ENCODE measurements at places on chromosomes 3 and 15.

DNA sequence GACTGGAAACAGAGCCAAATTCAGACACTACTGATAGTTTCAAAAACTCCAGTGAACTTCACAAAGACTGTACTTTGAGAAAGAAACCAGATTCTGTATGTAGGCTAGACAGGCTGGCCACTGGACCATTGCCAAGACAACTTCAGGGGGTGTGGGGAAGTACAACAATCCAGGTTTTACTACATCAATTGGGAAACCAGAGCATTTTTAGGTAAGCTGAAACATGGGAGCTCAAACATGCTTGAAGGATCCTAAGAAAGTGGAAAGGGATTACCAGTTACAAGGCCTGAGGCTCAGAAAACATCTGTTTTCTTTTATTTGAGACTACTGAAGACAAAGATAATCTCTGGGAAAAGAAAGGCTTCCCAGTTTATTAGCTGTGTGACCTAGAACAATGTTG lies 26.9 kb upstream of the ZNF280D start:
- no peak for DNase-seq

- DNase-seq, result no peak
Measured at GRCh38 chr15:98914626-98915025, 93.0 kb downstream of the PGPEP1L start.

- DNase-seq, result no peak
Measured at GRCh38 chr3:125316246-125316645, 58.9 kb downstream of the ZNF148 start.

- DNase-seq, result no peak
Measured at GRCh38 chr15:40925495-40925862, 3.7 kb upstream of the DLL4 start.

GRCh38 chr3:77150759-77151158 lies 110.9 kb downstream of the ROBO2 start:
- no peak for DNase-seq

GRCh38 chr3:40414270-40414669 lies 27.3 kb downstream of the ENTPD3 start:
- DNase-seq, result no peak

DNA sequence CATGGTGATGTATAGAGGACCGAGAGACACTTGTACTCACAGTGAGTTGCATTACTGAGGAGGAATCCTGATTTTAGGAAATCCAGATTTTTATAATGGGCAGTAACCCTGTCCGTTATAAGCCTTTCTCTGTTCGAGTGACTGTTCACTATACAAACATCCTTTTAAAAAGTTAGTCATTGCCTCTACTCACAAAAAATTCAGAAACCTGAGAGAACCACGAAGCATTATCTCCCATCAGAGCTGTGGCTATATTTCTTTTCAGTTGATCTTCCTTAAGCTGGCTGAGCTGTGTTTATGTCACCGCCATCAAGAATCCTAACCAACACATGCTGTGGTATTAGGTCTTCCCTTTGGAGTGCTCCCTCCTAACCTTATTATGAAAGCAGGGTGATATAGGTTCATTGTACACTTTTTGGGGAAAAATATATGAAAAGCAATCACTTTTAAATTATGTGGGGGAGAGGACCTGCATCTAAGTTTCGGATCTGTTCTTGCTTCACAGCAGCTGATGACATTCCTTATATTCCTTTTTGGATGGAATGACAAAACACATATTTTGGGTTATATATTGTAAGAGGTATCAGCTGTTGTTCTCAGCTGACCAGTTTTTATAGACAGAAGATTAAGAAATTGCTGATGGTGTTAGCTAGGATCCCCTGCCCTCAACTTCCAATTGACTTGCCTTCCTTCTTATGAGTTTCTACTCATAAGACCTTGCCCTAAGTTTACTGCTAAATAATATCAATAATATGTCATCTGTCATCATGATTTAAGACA lies 465.9 kb upstream of the RASGRP1 start:
- DNase-seq, result no peak

- no peak for DNase-seq
Measured at GRCh38 chr15:60343221-60343970, 54.4 kb downstream of the ANXA2 start.

DNA sequence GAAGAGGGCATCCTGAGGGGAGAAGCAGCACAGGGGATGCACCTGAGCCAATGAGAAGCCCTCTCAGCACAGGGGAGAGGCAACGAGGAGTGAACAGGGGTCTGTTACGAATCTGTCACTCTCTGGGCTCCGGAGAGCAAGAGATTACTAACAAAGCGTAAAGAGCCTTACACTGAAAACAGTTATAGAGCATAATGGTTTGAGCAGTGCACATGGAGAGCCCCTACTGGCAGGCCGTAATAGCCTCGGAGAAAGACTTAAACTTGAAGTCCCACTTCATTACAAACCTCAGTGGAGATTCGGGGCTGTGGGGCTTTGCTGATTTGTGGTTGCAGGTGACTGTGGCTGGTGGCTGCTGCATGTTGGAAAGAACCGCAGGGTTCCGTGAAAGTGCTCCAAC lies 271.5 kb upstream of the TMC3 start:
- DNase-seq, result no peak

DNA sequence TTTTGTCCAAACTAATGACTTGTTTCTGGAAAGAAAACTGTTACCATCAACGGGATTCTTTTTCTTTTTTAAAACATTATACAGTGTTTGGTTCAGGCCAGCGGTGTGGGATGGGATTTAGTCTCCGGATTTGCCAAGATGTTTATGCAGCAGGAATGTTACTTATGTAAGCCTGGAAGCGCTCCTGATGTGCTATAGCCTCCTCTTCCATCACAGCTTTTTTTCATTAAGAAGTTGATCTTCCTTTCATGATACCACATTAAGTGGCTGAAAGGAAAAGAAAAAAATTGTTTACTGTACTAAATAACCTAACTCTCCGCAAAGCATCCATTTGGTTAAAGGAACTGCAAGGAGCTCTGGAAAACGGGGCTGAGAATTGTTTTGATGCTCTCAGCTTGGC lies 120.5 kb upstream of the ALDH1A3 start:
- DNase-seq, result no peak

GRCh38 chr15:42140383-42141070 lies 15.9 kb downstream of the PLA2G4F start:
- no peak for DNase-seq

GRCh38 chr3:193621127-193621526 lies 28.1 kb downstream of the OPA1 start:
- DNase-seq, result no peak

GRCh38 chr3:65827076-65827475 lies 211.6 kb downstream of the MAGI1 start:
- DNase-seq, result no peak

- DNase-seq, result no peak
Measured at GRCh38 chr15:40239404-40239692, 485 bp downstream of the PAK6 start.

- no peak for DNase-seq
Measured at GRCh38 chr3:186938716-186939115, 8.4 kb downstream of the ST6GAL1 start.

DNA sequence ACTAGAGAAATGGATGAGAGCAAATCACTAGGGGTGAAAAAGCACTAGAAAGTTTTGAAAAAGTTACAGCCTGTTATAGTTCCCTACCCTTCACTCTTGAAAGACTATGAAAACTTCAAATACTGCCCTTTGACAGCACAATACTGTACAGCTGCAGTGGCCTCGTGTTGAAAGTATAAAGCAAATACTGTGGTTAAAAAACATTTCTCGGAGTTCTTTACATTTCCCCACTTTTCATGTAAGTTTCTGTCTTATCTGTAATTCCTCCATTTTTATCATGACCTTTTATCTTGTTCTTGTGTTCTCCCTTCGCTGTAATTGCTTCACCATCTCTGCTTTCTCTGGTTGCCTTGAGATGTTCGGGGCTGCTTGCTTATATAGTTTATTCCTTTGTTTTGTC lies 423.8 kb upstream of the CFAP20DC start:
- no peak for DNase-seq

DNA sequence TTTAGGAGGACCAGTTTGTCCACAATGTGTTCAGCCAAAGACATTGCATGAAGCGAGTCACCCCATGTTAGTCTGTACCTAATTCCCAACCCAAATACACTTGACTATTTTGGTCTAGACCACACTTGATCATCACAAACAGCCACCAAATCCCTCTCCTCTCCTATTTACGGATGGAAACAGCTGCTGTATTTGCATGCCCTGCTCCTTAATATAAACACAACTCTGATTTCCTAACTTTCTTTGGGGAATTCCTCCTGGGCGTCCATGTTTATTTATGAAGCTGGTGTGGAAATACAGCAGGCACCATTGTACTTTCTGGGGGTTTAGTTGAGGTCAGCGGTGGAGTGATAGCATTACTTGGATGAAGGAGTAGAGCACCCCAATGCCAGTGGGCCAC lies 235.2 kb downstream of the TLE3 start:
- DNase-seq, result no peak

GRCh38 chr15:76565366-76565765 lies 228.8 kb downstream of the ISL2 start:
- DNase-seq, result no peak

DNA sequence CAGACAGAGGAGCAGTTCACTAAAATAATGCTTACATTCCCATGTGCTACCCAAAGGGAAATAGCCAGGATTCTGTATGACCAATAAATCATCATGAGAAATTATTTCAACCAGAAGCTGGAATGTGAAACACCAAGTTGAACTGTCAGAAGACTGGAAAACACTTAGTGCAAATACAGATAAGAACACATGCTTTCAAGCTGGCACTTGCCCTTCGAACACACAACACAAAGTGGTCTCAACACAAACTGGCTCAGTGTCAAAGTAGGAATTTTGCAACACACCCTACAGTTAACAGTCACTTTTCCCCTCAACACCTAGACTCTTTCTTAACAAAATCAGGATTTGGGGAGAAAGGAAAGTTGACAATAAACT lies 1.3 kb downstream of the FSD2 start:
- DNase-seq, result no peak

DNA sequence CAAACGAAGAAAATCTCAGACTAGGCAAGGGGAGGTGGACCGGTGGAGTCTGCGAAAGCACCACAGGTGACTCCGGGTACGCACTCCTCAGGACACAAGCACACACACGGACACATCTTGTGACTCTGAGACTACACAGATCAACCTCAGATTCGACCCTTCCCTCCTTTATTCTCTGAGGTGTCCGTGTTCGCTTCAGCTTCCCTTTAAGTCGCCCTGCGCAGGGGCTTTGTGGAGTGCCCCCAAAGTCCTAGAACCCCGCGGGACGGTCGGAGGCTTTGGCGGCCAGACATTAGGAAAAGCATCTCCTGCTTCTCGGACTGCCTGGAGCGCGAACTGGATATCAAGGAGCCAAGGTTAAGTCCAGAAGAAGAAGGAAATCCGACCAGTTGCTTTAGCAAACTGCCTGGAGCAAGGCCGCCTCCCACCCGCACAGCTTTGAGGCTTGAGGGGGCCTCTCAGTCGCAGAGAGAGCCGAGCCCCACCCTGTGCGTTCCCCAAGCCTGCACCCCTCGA lies 730 bp downstream of the DGKG start:
- DNase-seq, result no peak

DNA sequence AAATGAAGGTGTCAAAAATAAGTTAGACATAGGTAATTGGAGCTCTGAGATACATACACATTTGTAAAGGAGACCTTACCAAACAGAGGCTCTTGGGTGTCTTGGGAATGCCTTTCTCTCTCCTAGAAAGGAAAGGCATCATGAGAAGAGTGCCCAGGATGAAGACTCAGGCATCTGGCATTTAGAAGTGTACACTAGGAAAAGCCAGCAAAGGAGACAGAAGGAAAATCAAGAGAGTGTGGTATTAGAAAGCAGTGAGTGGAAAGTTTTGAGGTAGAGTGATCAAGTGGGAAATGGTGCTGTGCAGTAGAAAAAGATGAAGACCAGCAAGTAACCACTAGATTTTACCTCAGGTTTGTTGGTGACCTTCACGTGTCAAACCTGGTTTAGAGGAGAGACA lies 16.1 kb downstream of the UBE2E1 start:
- DNase-seq, result no peak

GRCh38 chr15:63114465-63114864 lies 7.2 kb upstream of the LACTB start:
- DNase-seq, result no peak

DNA sequence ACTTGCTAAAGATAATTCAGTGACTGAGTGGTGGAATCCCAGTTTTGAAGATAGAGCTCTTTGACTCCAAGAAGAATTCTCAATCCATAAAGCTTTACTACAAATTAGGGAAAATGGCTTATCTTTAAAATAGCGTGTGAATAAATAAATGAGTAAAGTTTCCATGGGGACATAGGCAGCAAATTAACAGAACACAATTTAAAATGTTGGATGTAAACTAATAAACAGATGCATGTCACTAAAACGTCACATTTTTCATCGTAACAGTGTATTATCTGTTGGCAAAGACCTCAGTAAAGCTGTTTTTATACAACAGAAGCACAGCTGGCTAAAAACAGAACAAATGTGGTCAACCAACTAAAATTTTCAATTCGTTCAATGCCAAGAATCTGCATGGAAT lies 913.9 kb upstream of the CFAP20DC start:
- DNase-seq, result no peak

- no peak for DNase-seq
Measured at GRCh38 chr3:24296441-24297205, 198.0 kb downstream of the THRB start.

GRCh38 chr3:73787620-73788019 lies 162.9 kb upstream of the PDZRN3 start:
- no peak for DNase-seq

DNA sequence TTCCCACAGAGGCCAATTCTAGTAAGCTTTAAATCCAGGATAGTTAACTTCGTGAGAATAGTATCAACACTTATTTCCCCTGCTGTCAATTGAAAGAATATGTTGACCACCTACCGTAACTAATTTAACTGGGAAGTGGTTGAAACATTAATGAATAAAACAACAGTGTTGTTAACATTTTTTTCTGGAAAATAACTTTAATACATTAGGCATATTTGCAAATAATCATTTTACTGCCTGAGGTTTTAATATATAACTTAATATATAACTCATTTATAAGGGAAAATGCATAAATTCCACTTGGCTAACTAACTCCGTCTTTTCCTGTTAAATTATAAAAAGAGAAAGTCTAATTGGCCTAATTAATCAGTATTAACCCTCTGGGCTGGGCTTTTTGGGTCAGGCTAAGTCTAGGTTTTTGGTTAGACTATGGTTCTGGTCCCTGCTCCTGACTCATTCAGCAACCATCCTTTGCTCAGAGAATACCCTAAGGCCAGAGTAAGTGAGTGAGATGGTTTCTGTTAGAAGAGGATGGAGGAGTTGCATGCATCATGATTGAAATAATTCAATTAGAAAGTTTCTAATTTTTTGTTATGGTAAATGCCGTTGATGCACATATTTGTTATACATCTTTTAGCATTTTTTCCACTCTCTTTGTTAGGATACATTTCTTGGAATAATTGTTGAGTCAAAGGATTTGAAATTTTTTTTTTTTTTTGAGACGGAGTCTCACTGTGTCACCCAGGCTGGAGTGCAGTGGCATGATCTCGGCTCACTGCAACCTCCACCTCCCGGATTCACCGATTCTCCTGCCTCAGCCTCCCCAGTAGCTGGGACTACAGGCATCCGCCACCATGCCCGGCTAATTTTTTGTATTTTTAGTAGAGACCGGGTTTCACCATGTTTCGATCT lies 10.8 kb upstream of the SKIL start:
- no peak for DNase-seq

Data from esophagus muscularis mucosa (tissue), 4 donors.